ENCODE measurements at places on chromosomes 5 and 9. TPM values are rescaled to one million over a fixed set of nuclear protein-coding genes. Genes with fewer than 3 reads are reported as not detected.

- DNase-seq, result peak; percentile 51
These were observed 52.6 kb downstream of the MTX3 start for GRCh38 chr5:79938468-79938867.

DNA sequence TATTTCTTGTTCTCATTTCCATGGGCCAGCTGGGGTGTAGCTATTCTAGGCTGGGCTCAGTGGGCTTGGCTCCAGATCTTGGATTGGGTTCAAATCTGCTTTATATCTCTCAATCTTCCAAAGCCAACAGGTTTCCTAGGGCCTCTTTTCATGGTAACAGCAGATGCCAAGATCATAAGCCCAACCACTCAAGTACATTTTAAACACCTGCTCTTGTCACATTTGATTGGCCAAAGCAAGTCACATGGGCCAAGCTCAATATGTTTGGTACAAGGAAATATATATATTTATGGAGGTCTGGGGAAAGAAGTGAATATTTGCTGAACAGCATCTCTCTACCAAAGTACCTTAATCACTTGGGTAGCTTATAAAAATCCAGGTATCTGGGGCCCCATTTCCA lies 49.5 kb downstream of the MRRF start:
- DNase-seq, result no peak

- no peak for DNase-seq
These were observed 223.4 kb downstream of the PARP8 start for GRCh38 chr5:50889790-50890189.

Gene TRIP13
- 38.6 TPM for total RNA-seq

- DNase-seq, result no peak
These were observed 62.2 kb downstream of the SNX18 start for GRCh38 chr5:54579591-54580295.

GRCh38 chr9:30744871-30745270 lies 1639.6 kb upstream of the ACO1 start:
- DNase-seq, result no peak

- no peak for DNase-seq
These were observed 2.9 kb downstream of the DNAJB5 start for GRCh38 chr9:34992376-34992951.

Gene HNRNPH1
- 954 TPM for total RNA-seq

Gene CHSY3
- total RNA-seq, result not detected

DNA sequence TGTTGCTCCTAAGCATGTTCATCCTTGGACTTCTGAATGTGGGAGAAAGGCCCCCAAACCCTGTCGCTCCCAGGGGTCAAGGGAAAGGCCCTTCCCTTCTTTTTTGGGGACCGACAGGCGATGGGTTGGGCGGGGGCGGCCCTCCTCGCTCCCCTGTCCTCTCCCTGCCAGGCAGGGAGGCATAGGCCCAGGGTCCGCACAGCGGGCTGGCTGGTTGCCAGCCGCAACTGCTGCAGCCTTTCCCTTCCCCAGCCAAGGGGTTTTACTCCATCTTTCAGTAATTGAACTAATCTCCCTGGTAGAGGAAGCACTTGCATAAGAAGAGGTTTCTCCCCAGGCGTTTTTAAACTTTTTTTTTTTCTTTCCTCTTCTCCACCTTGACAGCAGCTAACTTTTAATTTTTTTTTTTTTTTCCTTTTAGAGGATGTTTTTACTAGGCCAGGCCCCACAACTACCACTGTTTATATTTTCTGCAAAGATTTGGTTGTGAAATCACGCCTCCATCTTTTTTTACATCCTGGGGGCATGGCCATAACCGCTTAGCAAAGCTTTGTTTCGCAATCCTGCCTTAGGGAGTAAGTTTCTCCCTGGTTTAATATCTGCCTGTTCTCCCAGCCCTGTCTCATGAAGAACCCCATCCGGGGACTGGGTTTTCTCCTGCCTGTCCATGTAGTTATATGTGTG lies 216.9 kb upstream of the ZNF608 start:
- no peak for DNase-seq

DNA sequence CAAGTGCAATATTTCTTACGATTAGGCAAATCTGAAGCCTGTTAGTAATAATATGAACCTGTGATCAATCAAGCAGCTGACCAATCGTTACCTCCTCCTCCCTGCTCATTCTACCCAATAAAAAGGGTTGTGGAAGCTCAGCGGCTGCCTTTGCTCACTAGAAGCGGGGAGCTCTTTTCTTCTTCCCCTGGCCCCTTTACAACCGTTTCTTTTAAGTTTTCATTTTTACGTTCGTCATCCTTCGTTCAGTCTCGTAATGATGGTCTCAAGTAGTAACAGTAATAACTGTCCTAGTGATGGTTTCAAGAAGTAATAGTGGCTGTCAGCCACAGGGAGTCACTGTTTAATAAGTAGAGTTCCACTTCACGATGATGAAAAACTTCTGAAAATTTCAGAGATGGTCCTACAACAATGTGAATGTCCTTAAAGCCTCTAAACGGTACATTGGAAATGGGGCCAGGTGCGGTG lies 6.2 kb downstream of the UGT3A2 start:
- DNase-seq, result no peak

- no peak for DNase-seq
These were observed 144.6 kb downstream of the ACER2 start for GRCh38 chr9:19553441-19553840.

DNA sequence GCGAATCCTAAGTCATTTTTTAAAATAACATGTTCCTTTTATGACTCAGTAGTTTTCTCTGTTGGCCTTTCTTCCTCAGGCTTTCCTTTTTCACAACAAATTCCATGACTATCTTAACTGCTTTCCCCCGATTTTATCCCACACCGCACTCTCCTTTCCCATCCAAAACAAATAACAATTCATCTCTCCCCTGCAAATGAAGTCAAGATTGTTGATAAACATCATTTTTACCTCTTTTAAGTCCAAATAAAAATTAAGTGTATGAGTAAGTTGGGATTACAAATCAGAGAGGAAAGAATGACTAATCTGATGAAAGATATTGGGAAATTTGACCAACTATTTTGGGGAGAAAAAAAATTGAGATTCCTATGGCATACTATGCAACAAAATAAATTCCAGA lies 47.3 kb downstream of the SEC61B start:
- DNase-seq, result no peak

GRCh38 chr9:7265181-7265580 lies 507.4 kb downstream of the KDM4C start:
- no peak for DNase-seq

Gene COL23A1
- not detected for total RNA-seq

DNA sequence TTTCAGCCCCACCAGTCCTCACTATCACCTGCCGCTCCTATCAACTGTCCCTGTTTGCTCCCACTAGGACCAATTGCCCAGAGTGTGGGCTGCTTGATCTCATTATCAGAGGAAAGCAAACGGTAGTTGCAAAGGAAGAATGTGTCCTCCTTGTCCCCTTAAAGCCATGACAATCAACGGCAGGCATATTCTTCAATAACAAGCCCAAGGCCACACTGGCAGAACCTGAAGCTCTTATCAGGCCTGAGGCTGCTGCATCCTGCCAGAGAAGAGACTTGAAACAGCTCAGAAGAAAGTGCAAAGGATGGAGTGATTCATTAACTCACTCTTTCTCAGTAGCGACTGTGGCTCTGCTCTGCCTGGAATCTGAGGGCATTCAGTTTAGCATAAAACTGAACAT lies 39.2 kb upstream of the MAN2A1 start:
- DNase-seq, result no peak

Gene ASS1
- total RNA-seq, result 3.3 TPM

Gene OCLN
- total RNA-seq, result 4.6 TPM

Gene HRH2
- total RNA-seq, result 21.7 TPM

DNA sequence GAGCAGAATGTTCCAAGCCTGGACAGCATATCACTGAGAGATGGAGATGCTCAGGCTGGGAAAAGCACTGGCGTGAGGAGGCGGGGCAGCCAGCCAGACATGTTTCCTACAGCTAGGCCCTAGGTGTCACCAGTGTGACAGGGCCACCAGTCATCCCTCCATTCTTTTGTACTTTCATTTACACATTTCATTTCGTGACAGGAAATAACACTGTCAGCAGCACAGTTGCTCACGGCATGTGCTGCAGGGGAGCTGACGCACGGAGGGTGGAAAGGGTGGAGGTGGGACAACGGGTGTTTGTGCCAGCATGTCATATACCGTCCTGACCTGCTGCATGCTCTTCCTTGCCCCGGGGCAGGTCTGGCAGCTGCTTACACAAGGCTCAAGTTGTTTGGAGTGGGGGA lies 14.8 kb upstream of the CEMIP2 start:
- peak; percentile 86 for DNase-seq

Gene GRM6
- not detected for total RNA-seq

Gene UHRF2
- 75.8 TPM for total RNA-seq

DNA sequence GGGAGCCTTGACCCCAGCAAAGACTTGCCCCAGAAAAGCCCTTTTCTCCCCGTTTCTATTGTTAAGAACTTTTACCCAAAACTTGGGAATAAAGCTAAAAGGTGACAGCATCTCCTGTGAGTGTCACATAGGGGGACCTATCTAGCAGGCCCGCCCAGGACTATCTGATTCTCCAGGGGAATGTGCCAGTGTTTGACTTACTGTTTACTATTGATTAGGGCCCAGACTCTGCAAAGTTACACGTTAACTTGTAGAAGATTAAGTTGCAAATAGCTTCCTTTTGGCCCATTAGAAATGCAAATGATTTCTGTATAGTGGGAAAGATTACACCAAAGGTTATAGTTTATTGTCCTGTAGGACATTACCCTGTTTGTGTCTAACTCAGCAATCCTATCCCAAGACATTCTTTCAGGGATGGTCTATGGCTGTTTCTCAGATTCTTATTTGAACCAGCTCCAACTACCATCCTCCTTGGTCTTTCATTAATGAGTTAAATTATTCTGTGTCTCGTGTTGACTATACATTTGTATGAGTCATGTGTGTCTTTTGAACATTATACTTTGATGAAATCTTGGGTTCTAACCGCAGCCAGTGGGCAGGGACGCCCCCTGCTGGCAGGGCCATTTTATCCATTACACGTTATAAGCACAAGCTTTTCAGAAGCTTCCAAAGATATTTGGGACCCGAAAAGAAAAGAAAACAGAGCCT lies 60.7 kb downstream of the HRH2 start:
- DNase-seq, result peak; percentile 68

Gene FAM221B
- not detected for total RNA-seq

Gene RANBP17
- not detected for total RNA-seq

DNA sequence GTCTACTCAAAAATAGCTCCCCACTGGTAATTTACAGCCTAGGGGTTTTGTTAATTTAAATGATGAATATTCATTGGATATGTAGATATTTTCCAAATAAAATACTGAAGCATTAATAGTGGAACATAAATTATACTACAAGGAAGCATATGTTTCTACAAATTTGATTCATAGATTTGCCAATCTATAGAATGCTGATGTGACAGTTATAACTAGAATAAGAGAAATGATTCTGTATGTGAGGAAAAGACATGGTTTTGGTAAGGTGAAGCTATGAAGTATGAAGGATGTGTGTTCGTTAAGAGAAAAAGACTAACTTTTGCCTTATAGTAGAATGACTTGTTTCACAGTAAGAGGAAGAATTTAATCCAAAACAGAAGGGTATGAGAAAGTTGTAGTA lies 61.3 kb downstream of the IARS1 start:
- no peak for DNase-seq

GRCh38 chr5:76547891-76548524 lies 75.2 kb downstream of the F2RL2 start:
- no peak for DNase-seq

GRCh38 chr5:125696762-125697161 lies 726.4 kb upstream of the GRAMD2B start:
- no peak for DNase-seq

DNA sequence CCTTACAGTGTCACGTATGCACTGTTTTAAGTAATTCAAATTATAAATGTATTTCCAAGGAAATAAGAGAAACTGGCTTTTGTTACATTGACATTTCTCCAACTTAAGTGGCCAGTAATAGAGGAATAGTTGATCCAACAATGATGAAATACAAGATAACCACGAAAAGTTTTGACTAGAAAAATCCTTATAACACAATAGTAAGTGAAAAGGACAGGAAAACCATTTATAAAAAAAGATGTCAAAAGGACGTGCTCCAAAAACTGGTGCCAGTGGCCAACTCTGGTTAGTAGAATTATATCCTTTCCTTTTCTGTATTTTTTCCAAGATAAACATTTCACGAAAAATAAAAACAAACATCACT lies 210.9 kb downstream of the GAPVD1 start:
- DNase-seq, result no peak

DNA sequence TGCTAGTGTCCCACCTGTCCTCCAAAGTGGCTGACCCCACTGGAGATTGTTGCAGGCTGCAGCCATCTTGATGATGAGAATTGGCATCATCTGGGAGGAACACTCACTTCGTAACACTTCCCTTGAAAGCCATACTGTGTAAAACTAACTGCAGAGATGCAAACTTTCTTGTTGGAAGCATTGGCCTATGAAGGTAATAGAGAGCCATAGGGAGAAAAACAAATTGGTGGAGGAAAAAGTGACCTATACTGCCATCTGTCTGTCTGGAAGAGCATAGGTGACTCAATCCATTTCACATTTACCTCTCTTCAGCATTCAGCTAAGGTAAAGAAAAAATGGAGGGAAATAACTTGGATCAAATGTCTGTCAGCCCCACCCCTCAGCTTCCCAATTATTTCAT lies 473.4 kb downstream of the NTRK2 start:
- no peak for DNase-seq

DNA sequence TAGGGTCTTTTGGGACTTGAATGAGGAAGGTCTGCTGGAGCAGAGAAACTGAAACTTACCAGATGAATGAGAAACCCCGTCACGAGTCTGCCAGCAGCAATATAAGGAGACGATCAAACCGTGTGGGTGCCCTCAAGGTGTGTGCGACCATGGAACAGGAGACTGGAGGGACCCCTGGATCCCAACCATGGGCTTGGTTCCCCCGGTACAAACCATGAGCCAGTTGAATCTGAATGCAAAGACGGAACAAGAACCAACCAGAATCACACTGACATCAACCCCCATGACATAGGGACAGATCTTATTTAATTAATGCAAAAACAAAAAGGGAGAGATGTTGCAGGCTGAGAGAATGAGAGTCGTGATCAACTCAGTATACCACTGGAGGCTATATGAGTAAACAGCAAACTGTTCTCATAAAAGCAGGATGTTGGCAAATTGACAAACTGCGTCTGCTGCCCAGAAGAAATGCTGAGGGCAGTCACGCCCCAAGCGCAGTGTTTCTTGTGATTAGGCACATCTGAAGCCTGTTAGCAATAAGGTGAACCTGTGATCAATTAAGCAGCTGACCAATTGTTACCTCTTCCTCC lies 475.5 kb upstream of the ACO1 start:
- DNase-seq, result no peak

DNA sequence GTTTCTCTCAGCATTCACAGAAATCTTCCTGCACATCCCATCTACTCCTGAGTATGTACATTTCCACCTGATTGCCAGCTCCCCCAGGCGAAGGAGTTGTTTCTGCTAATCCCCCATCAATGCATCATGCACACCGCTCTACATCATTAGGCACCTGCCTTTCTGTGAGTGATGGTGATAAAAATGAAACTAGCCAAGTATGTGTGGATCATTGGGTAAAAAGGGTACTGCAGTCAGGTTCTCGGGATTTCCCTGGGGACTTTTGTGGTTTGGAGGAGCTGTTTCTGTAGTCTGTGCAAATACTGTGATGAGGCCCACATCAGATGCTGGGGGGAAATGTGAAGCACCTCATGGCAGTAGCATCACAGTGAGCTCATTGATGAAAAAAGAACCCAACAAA lies 30.4 kb downstream of the CAMK4 start:
- DNase-seq, result peak; percentile 56

Measured in activated CD4-positive, alpha-beta T cell treated with anti-CD3 and anti-CD28 coated beads, Interleukin-2, amount 10 ng/mL, durations not matched to agents 7 days and 5 days (primary cell).